Esophagus muscularis mucosa (tissue), 4 donors: ENCODE measurements at places on chromosomes 13 and 19.

DNA sequence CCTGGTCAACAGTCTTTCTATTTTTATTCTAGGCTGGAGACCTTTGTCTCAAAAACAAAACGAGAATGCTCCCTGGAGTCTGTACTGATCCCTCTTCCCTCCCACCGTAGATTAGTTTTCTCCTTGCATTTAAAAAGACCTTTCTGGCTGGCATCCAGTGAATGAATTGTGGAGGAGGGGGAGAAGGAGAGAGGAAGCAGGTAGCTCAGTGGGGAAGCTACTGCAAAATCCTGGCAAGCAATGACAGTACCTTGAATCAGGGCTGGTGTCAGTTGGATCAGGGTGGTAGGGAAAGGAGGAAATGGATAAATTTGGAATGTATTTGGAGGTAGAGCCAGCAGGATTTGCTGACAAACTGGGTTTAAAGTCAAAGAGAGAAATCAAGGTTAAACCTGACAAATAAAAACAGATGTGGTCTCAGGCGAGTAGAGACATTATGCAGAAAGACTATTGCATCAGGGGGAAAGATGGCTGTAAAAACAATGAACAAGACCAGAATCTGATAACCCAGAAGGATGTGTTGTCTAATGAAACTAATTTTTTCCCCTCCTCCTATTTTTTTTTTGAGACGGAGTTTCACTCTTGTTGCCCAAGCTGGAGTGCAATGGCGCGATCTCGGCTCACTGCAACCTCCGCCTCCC lies 3.5 kb upstream of the CYP2S1 start:
- DNase-seq = no peak

DNA sequence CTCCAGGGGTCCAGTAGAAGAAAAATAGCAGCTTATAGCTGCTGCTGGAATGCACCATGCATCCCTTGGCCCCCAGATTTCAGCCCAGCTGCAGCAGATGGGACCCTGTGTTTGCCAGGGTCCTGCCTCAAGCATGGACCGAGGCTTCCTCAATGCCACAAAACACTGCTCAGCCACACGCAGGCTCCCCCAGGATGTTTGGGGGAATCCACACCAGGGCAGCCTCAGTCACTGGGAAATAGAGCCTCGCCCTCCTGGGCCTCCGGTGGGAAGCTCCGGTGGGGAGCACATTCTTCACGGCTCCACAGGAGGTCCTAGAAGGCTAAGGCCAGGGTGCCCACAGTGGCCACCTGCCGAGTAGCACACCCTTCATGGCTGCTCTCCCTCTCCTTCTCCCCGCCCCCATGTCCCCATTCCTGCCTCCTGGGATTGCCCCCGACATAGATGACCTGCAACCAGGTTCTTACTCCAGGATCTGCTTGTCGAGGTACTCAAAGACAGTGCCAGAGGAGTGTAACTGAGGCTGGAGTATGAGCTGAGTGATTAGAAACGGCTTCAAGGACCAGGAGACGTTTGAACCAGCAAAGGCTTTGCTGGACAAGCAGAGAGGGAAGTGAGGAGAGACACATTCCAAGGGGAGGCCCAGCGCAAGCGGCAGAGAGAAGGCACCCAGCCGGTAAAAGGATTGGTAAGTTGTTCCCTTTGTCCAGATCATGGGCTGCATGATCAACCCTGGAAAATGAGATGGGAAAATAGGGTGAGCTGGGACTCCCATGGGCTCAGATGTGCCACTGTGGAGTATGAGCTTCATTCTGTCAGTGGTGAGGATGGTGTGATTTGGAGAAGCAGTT lies 110.7 kb upstream of the UQCRFS1 start:
- DNase-seq = peak; percentile 88

DNA sequence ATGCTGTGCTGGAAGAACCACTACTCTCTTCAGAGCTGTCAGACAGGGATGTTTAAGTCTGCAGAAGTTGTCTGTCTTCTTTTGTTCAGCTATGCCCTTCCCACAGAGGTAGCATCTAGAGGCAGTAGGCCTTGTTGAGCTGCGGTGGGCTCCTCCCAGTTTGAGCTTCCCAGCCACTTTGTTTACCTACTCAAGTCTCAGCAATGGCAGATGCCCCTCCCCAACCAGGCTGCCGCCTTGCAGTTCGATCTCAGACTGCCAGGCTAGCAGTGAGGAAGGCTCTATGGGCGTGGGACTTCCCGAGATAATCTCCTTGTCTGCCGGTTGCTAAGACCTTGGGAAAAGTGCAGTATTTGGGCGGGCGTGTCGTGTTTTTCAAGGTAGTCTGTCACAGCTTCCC lies 42.1 kb upstream of the UQCRFS1 start:
- no peak for DNase-seq

GRCh38 chr13:91375116-91375729 lies 23.2 kb upstream of the GPC5 start:
- no peak for DNase-seq

- DNase-seq = no peak
Measured at GRCh38 chr19:737591-738093, 13.3 kb upstream of the MISP start.

DNA sequence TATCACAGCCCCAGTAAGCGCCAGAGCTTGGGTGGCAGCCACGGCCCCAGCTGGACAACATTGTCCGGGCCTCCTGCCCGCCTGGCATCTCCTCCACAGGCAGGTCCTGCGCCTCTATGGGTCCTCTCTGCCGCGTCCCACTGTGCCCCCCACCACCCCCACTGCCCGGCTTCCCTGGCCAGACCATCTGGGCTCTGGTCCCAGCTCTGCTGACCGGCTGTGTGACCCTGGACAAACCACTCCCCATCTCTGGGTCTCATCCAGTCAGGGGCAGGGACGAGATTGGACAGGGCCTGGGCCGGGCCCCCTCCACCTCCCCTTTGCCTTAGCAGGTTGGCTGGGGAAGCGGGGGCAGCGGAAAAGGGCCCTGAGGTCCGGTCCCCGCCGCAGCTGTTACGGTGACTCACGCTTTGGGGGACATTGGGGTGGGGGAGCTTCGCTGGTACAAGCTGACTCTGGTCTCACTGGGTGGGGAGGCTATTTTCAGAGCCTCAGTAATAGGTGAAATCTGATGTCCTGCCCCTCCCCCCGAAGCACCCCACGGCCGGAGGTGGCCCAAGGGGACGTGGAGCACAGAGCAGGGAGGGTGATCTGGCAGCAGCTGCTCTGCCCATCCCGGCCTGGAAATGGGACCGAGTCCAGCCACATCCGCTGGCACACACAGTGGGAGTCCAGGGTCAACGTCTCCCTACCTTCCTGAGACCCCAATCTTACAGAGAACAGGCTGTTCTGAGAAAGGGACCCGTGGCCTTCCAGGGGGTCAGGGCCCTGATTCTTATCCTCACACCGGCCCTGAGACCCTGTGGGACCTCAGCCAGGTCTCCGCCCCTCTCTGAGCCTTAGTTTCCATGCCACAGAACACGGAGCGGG lies 9.1 kb downstream of the NFIC start:
- DNase-seq = peak; percentile 96

DNA sequence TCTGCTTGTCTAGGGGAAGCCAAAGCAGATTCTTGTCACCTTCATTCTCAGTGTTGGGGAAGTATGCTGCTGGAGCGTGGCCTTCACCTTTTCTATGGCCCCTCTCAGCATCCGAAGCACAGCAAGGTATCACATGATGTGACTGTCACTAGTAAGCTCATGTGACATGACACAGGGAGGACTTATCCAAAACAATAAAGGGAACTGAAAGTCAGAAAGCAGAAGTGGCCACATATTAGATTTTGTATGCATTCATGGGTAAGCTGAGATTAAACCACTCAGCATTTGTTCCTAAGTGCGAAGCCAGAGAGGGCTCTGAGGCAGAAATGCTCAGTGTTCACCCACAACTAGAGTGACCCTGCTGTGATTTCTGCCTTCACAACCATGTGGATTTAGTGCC lies 72.8 kb upstream of the PCDH8 start:
- DNase-seq = no peak

DNA sequence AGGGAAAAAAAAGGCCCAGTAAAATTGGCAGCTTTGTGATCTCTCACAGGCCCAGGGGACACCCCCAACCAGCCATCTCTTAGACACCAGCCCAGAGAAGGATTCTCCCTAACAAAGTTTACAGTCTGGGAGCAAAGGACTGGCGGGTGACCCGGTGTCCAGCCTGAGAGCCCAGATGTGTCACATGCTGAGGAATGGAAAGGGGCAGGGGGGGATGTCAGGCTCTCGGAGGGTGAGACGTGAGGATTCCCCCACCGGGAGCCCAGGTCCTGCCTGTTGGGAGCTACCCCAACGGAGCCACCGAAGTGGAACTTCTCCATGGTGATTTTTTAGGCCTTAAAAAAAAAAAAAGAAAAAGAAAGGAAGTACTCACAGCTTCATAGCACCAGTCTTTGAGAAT lies 4.8 kb upstream of the CTXN1 start:
- DNase-seq = no peak

- DNase-seq = no peak
Measured at GRCh38 chr13:26186995-26187394, 35.1 kb downstream of the RNF6 start.

DNA sequence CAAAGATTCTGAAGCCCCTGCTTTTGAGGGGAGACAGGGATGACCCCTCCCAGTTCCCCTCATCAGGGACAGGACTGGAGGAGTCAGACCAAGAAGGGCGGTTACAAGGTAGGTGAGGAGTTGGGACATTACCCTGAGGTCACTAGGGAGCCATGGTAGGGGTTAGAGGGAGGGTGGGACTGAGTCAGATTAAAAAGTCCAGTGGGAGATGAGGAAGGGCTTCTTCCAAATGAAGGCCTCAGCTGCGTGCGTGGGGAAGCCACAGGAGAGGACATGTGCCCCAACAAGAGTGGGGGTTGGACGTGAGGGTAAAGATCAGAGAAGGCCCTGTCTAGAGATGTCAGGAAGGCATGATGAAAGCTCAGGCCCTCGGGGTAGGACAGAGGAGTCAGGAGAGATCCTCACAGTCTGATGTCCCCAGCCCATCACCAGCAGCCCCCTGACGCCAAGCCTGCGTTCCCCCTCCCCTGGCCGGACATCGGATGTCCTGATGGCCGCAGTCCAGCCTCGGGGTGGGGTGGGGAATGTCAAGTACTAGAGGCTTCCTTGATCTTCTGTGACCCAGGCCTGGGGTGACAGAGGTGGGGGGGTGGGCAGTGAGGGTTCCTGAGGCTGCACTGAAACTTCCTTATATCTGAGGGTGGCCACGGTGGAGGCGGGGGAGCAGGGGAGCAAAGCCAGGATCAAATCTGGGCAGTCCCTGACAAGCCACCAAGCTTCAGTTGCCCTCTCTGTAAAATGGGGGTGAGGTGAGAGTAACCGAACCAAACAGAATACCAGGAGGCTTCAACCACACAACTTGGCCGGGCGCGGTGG lies 6.5 kb upstream of the MFSD12 start:
- DNase-seq = no peak

- DNase-seq = peak; percentile 70
Measured at GRCh38 chr13:32903720-32904119, 112.5 kb upstream of the KL start.
